ENCODE measurements at places on chromosomes 6 and 20.

DNA sequence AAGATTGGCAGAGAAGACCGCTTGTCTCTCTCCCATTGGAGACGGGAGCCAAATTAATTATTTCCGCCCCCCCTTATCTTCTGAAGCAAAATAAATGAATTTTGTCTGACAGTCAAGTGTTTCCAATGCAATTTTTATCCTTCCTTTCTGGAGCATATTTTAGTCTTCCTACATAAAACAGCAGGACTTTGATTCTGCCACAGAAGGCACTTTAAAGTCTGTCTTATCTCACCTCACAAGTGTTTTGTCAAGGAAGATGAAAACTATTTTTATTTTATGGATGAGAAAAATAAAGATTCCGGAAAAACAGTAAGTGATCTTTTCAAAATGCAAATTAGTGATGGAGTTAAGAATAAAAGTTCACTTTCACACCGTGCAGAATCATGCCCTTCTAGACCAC is 140.4 kb downstream of the OPRM1 start:
- DNase-seq, result no peak

GRCh38 chr20:63363981-63364561 is 2.9 kb upstream of the CHRNA4 start:
- DNase-seq, result no peak

DNA sequence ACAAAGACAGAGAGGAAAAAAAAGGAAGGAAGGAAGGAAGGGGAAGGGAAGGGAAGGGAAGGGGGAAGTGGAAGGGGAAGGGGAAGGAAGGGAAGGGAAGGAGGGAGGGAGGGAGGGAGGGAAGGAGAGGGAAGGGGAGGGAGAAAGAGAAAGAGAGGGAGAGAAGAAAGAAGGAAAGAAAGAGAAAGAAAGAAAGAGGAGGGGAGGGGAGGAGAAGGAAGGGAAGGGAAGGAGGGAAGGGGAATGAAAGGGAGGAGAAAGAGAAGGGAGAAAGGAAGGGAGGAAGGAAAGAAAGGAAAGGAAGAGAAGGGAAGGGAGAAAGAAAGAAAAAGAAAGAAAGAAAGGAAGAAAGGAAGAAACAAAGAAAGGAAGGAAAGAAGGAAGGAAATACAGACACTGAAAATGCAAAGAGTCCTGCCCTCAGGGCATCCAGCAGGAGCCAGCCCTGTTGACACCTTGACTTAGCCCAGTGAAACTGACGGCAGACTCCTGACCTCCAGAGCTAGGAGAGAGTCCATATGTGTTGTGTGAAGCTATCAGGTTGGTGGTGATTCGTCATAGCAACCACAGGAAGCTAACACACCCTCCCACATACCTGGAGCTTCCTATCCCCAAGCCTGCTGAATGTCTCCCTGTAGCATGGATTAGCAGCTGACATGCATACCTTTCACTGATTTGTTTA is 58.7 kb upstream of the SULF2 start:
- no peak for DNase-seq

DNA sequence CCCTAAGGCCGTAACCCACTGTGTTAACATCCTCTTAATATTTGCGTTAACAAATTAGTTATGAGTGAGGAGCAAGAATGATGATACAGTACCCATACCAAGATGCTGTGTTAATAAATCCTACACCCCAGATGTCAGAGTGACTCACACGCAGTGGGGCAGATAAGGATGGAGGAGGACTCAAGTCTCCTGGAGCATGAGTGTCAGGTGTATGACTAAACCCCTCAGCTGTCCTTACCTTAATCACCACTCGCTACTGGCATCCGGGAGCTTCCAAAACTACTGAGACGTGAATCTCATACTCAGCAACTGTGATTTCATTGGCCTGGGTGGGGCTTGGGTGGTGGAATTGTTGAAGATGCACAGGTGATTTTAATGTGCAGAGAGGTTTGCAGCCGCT is 131.3 kb upstream of the MTHFD1L start:
- DNase-seq, result no peak

GRCh38 chr6:148235446-148235845 is 107.2 kb upstream of the SASH1 start:
- DNase-seq, result no peak

- DNase-seq, result no peak
Observed at GRCh38 chr6:138800377-138801150, 4.7 kb downstream of the ECT2L start.

- no peak for DNase-seq
Observed at GRCh38 chr6:166870602-166871208, 85.6 kb downstream of the RNASET2 start.

GRCh38 chr6:113908801-113909200 is 51.7 kb downstream of the MARCKS start:
- DNase-seq, result no peak

DNA sequence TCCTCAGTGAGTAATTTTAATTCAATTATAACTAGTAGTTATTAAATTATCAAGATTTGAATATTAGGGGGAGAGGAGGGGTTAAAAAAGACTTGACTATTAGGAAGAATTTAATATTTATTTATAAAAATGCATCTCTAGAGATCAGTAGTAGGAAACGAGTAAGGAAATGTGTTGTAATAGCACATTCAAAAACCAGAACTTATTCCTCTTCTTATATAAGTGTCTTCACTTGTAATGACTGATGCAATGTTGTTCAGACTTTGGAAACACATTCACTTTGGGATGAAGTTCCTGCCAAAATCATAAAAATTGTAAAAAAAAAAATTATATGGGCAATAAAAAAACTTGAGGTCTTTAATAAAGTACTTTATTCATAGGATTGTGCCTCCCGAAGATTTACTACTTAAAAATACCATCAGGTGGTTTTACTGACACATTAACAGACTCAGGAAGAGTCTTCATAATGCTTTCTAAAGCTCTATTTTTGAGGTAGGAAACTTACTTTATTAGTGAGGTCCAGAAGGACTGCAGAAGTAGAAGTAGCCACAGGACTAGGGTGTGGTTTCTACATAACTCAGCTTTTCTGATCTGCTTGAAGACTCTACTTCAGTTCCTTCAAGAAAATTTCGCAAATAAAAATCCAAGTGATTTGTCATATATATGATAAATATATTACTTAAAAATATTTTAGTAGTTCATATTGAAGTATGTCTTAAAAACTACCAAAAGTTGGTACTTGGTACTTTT is 59.8 kb downstream of the CCDC170 start:
- DNase-seq, result no peak

DNA sequence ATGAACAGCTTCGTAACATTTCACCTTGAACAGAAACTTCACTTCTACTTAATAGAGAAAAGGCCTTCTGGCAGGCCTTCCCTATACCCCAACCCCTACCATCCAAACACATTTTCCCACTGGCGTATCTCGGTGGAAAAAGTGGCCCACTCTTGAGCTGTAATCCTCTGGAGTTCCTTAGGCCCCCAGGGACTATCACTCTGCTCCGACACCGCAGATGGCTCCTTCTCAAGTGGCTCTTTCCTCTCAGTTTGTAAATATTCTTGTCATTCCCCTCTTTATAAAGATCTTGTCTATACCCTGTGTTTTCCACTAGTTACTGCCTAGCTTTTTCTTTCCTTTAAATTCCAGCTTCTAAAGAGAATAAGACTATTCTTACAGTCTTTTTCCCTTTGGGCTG is 108.7 kb downstream of the MYB start:
- DNase-seq, result no peak

- DNase-seq, result no peak
Observed at GRCh38 chr20:49705358-49705757, 8.3 kb downstream of the B4GALT5 start.

- peak; percentile 22 for DNase-seq
Observed at GRCh38 chr6:110528101-110528929, 51.9 kb upstream of the SLC22A16 start.

GRCh38 chr6:47919875-47920274 is 138.0 kb downstream of the OPN5 start:
- no peak for DNase-seq

DNA sequence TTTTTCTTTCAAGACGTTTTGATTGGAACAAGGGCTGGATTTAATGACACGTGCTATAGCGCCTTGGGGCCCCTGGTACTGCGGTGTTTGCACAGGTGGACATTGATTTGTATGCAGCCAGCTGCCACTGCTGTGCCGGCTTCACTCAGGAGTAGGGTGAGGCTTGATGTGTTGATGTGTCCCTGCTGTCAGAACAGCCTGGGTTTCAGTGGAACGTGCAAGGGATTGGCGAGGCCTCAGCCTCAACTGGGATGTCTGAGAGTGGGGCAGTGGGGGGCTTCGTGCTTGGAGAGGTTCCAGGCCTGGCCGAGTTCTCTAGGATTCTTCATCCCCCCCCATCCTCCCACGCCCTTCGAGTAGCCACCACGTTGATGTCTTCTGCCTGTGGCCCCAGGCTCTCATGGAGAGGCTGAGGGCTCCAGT is 23.0 kb downstream of the PYGB start:
- no peak for DNase-seq

DNA sequence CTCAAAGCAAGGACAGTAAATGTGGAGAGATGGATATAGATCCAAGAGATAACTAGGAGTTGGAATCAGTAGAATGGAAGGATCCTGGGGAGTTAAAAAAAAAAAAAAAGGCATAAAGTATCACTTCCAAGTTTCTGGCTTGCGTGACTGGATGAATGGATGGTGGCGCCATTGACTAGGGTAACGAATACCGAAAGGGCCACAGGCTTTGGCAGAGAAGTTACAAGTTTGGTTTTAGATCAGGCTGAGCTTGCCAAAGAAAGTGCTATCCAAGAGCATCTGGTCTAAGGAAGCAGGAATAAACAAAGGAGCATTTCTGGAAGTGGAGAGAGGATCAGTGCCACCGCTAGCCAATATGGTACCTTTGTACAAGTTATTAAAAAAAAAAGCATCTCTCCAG is 17.5 kb downstream of the L3MBTL1 start:
- DNase-seq, result no peak

DNA sequence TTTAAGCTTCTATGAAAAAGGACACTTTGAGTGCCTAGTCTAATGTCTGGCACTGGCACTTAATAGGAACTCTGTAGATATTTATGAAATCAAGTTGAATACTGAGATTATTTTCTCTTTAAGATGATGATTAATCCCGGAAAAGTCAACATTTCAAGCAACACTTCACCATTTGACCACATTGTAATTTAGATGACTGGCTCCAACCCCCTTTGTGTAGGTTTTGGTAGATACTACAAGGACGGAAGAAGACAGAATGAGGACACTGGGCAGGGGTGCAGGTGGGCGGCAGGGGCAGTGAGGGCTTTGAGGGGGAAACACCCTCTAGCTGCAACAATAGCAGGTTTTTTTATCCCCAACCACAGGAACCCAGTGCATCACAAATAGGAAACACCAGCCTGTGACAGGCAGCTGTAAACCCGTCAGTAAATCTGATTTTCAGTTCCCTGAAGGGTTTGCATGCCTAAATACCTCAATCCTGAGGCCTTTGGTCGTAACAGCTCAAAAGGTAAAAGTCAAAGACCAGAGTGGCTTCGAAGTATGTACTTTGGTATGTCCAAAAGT is 4.6 kb downstream of the DTNBP1 start:
- peak; percentile 49 for DNase-seq

GRCh38 chr20:58420798-58421496 is 31.9 kb downstream of the VAPB start:
- DNase-seq, result no peak
